ENCODE measurements at places on chromosomes 7 and 10. TPM values are rescaled to one million over a fixed set of nuclear protein-coding genes. Genes with fewer than 3 reads are reported as not detected.

Gene APBB1IP
- total RNA-seq, result 19.2 TPM

Gene ZNF777
- 11.3 TPM for total RNA-seq

Gene GJD4
- not detected for total RNA-seq

Gene MEOX2
- 21.9 TPM for total RNA-seq

GRCh38 chr10:75403939-75404814, 2.6 kb upstream of the ZNF503 start:
- peaks cover 17% of the 10 kb centered on the region for H3K4me1 ChIP-seq
- peaks cover 7% of the 10 kb centered on the region for H3K27me3 ChIP-seq
- H3K27ac ChIP-seq, result peak overlapping the region; percentile 96
- peak; percentile 89 for DNase-seq
- H3K36me3 ChIP-seq, result peaks cover under 1% of the 10 kb centered on the region

GRCh38 chr7:45978731-45979211, 57.7 kb upstream of the IGFBP3 start:
- H3K36me3 ChIP-seq, result no peaks in the 10 kb centered on the region
- H3K4me1 ChIP-seq, result peaks cover 13% of the 10 kb centered on the region

DNA sequence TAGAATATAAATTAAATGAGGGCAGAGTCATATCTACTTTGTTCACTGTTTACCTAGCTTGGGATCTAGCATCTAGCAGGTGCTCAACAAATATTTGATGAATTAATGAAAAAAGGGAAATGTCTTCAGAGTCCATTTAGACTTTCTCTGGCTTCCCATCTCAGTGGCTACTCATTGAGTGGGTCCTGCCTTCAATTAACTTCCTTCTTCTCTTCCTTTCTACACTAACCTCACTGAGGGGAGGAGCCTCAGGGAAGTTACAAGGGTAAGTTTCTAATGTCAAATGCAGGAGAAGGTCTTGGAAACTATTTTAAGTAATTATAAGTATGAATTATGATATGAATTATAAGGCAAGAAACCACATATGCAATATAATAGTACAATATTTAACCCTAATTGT, 28.2 kb upstream of the MPP7 start:
- H3K4me1 ChIP-seq, result peaks cover 13% of the 10 kb centered on the region
- H3K36me3 ChIP-seq, result no peaks in the 10 kb centered on the region
- no peak overlapping the region for H3K27ac ChIP-seq
- DNase-seq, result no peak

DNA sequence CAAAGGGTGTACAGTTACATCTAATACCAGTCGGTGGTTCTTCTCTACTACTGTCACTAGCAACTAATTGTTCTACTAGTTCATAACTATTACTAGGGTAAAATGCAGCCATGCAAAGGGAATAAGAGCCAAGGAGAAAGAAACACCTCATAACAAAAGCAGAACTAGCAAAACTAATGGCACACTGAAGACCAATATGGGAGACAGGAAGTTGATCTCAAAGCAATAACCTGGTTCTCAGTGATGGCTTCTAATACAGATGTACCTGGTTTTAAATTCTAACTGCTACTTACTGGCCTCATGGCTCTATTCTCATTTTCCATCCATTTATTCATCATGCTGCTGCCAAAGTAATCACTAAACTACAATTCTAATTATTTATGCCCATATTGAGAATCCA, 170.3 kb downstream of the SEMA3E start:
- no peaks in the 10 kb centered on the region for H3K36me3 ChIP-seq
- DNase-seq, result no peak
- H3K27ac ChIP-seq, result no peak overlapping the region

- H3K4me1 ChIP-seq, result peaks cover 29% of the 10 kb centered on the region
- no peaks in the 10 kb centered on the region for H3K27me3 ChIP-seq
- peak overlapping the region; percentile 63 for H3K27ac ChIP-seq
- DNase-seq, result no peak
Measured at GRCh38 chr7:151063212-151063561, 3.8 kb downstream of the SLC4A2 start.

DNA sequence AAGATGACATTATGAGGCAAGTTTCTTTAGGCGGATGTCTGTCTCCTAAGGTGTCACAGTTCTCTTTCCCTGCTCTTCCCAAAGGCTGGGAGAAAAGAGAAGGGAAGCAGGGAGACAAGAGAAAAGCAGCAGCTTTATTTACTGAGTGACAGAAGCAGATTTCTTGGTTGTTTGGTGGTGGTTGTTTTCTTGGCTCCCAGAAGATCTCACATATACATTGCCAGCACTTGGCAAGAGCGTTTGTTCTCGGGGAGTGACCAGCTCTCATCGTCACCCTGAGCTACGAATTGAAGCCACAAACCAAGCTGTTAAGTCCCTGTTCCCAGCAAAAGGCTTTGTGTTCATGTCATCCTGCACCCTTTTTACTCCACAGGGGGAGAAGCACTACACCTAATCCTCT, 11.4 kb downstream of the CDHR3 start:
- no peak overlapping the region for H3K4me3 ChIP-seq
- DNase-seq, result no peak
- H3K27ac ChIP-seq, result no peak overlapping the region
- H3K36me3 ChIP-seq, result no peaks in the 10 kb centered on the region

GRCh38 chr7:121624958-121625357, 228.8 kb upstream of the FAM3C start:
- no peaks in the 10 kb centered on the region for H3K4me1 ChIP-seq
- H3K27me3 ChIP-seq, result no peaks in the 10 kb centered on the region
- H3K4me3 ChIP-seq, result no peak overlapping the region
- no peaks in the 10 kb centered on the region for H3K36me3 ChIP-seq

GRCh38 chr10:12902135-12902572, 99.4 kb downstream of the CCDC3 start:
- no peak overlapping the region for H3K27ac ChIP-seq
- H3K36me3 ChIP-seq, result no peaks in the 10 kb centered on the region
- no peak overlapping the region for H3K4me3 ChIP-seq
- no peaks in the 10 kb centered on the region for H3K27me3 ChIP-seq
- H3K4me1 ChIP-seq, result no peaks in the 10 kb centered on the region
